ENCODE measurements at places on chromosomes 3 and 15. TPM values are rescaled to one million over a fixed set of nuclear protein-coding genes. Genes with fewer than 3 reads are reported as not detected.

- no peak overlapping the region for H3K27ac ChIP-seq
- no peaks in the 10 kb centered on the region for H3K4me1 ChIP-seq
- H3K27me3 ChIP-seq, result no peaks in the 10 kb centered on the region
- DNase-seq, result no peak
- H3K4me3 ChIP-seq, result no peak overlapping the region
- no peaks in the 10 kb centered on the region for H3K36me3 ChIP-seq
These were observed 36.9 kb downstream of the ITPR1 start for GRCh38 chr3:4529876-4530588.

GRCh38 chr3:153315781-153316180 lies 153.8 kb downstream of the RAP2B start:
- peak; percentile 90 for DNase-seq
- H3K36me3 ChIP-seq, result no peaks in the 10 kb centered on the region
- peaks cover 20% of the 10 kb centered on the region for H3K4me1 ChIP-seq
- no peak overlapping the region for H3K4me3 ChIP-seq
- peak overlapping the region; percentile 63 for H3K27ac ChIP-seq
- no peaks in the 10 kb centered on the region for H3K27me3 ChIP-seq

DNA sequence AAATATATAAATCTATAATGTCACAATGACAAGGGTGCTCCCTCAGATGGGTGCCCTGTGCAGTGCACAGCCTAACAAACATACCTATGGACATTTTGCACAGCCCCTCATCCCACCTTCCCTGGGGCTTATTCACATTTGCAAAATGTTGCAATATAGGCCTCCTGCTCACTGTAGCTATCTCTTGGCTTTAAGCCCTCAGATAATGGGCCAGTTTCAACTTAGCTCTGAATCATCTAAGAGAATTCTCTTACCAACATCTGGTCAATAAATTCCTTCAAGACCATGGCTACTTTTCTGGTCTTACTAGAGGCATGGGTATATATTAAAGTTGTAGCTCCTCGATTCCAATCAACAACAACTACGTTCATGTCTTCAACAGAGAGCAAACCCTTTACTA lies 17.9 kb downstream of the LIPH start:
- H3K27ac ChIP-seq, result no peak overlapping the region
- DNase-seq, result peak; percentile 59
- H3K27me3 ChIP-seq, result no peaks in the 10 kb centered on the region
- H3K4me1 ChIP-seq, result peaks cover 9% of the 10 kb centered on the region

GRCh38 chr3:197229836-197230235 lies 68.6 kb downstream of the DLG1 start:
- no peaks in the 10 kb centered on the region for H3K36me3 ChIP-seq
- DNase-seq, result no peak
- no peak overlapping the region for H3K4me3 ChIP-seq
- H3K27ac ChIP-seq, result no peak overlapping the region
- H3K4me1 ChIP-seq, result peaks cover 5% of the 10 kb centered on the region

DNA sequence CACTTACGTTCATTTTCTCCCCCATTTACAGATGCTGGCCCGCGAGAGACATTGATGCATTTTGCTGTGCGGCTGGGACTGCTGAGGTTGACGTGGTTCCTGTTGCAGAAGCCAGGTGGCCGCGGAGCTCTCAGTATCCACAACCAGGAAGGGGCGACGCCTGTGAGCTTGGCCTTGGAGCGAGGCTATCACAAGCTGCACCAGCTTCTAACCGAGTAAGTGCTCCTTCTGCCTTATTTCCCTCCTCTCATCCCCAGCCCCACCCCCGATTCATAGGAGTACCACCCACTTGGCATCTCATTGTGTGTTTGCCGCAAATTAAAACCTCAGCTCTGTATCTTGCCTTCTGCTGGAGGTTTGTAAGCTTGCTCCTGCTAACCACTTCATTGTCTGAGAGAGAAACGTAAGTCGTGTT lies 163.3 kb downstream of the AKAP13 start:
- no peak overlapping the region for H3K4me3 ChIP-seq
- H3K4me1 ChIP-seq, result no peaks in the 10 kb centered on the region

GRCh38 chr3:196502775-196503195 lies 783 bp downstream of the RNF168 start:
- H3K27ac ChIP-seq, result peak overlapping the region; percentile 83
- no peaks in the 10 kb centered on the region for H3K27me3 ChIP-seq
- no peaks in the 10 kb centered on the region for H3K36me3 ChIP-seq
- peak; percentile 93 for DNase-seq
- H3K4me3 ChIP-seq, result peak overlapping the region; percentile 80

- H3K27ac ChIP-seq, result peak overlapping the region; percentile 98
- H3K27me3 ChIP-seq, result no peaks in the 10 kb centered on the region
- H3K4me3 ChIP-seq, result peak overlapping the region; percentile 29
- H3K36me3 ChIP-seq, result peaks cover 5% of the 10 kb centered on the region
- peak; percentile 84 for DNase-seq
These were observed 80.2 kb downstream of the LPP start for GRCh38 chr3:188234132-188234531.

DNA sequence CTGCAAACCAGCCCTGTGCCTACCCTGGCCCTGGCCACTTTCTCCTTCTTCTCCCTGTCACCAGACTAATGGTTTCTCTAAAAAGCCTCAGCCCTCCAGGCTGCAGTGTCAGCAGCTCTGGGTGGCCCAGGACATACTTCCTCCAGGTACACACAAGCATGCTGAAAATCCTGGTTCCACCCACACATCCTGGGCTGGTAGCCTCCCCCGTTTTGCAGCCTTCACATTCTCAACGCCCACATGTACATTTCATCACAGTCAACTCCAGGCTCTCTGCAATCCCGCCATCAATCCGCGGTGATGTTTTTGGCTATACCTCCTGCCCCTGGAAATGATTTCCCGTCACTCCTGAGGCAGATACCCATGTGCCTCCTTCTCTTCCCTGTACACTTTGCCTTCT lies 59.4 kb downstream of the MAGEF1 start:
- DNase-seq, result no peak
- no peaks in the 10 kb centered on the region for H3K36me3 ChIP-seq
- H3K4me3 ChIP-seq, result no peak overlapping the region
- H3K4me1 ChIP-seq, result peaks cover 2% of the 10 kb centered on the region
- no peaks in the 10 kb centered on the region for H3K27me3 ChIP-seq

DNA sequence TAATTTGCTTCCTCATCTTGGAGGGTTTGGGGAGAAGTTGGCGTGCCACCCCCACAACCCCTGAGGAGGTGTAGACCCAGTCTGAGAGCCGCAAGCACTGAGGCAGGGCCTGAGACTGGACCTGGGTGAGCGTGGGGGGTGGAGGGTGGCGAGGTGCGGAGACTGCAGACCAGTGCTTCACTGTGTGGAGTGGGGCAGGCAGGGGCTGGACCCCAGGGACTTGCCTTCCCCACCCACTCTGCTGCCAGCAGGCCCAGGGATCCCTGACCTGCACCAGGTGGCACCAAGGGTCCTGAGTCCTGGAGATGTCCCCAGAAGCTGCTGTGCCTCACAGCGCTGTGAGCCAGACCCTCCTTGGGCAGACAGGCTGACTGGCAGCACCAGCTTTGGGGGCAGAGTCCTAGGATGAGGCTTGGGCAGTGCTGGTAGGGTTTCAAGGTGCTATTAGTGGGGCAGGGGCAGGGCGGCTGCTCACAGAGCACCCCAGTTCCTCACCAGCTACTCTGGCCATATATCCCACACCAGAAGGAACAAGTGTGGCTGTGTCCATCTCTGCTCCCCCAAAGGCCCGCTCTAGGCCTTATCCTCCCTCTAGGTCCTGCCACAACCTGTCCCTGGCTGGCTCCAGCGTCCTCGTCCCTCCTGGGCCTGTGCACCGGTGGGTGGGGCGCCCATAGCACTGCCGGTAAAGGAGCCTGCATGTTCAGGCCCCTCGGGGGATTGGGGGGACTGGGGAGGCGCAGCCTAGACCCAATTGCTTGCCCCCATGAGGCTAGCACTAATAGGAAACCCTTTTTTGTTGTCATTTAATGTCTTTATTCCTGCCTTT lies 11.8 kb downstream of the ZBTB47 start:
- no peak overlapping the region for H3K4me3 ChIP-seq
- peaks cover 8% of the 10 kb centered on the region for H3K36me3 ChIP-seq
- no peaks in the 10 kb centered on the region for H3K27me3 ChIP-seq
- no peak overlapping the region for H3K27ac ChIP-seq
- peak; percentile 68 for DNase-seq
- peaks cover 1% of the 10 kb centered on the region for H3K4me1 ChIP-seq

DNA sequence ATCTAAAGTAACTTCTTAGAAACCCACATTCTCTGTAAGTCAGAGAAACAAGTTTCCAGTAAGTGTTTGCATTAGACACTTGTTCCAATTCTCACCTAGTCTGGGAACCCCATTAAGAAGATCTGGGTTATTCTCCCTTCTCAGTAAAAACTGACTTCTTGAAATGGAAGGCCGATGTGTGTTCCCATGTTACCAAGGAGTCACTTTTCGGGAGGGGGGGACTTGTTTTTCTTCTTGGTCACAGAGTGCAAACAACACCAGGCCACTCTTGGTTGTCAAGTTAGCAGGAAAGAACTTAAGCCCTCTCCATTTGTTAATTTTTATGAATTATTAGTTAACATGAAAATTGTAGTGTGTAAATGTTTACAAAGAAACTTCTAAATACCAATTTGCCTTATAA lies 55.6 kb downstream of the ITPR1 start:
- H3K27ac ChIP-seq, result no peak overlapping the region
- no peak overlapping the region for H3K4me3 ChIP-seq
- no peaks in the 10 kb centered on the region for H3K27me3 ChIP-seq
- no peaks in the 10 kb centered on the region for H3K36me3 ChIP-seq

- no peak overlapping the region for H3K4me3 ChIP-seq
- no peak overlapping the region for H3K27ac ChIP-seq
- H3K27me3 ChIP-seq, result peaks cover 82% of the 10 kb centered on the region
- DNase-seq, result peak; percentile 66
These were observed 14.8 kb downstream of the ZIC1 start for GRCh38 chr3:147423798-147424580.

- H3K4me1 ChIP-seq, result peaks cover 34% of the 10 kb centered on the region
- H3K36me3 ChIP-seq, result no peaks in the 10 kb centered on the region
- no peaks in the 10 kb centered on the region for H3K27me3 ChIP-seq
- peak overlapping the region; percentile 7 for H3K27ac ChIP-seq
- no peak overlapping the region for H3K4me3 ChIP-seq
- peak; percentile 76 for DNase-seq
These were observed 76.6 kb upstream of the DLG1 start for GRCh38 chr3:197375001-197375441.

DNA sequence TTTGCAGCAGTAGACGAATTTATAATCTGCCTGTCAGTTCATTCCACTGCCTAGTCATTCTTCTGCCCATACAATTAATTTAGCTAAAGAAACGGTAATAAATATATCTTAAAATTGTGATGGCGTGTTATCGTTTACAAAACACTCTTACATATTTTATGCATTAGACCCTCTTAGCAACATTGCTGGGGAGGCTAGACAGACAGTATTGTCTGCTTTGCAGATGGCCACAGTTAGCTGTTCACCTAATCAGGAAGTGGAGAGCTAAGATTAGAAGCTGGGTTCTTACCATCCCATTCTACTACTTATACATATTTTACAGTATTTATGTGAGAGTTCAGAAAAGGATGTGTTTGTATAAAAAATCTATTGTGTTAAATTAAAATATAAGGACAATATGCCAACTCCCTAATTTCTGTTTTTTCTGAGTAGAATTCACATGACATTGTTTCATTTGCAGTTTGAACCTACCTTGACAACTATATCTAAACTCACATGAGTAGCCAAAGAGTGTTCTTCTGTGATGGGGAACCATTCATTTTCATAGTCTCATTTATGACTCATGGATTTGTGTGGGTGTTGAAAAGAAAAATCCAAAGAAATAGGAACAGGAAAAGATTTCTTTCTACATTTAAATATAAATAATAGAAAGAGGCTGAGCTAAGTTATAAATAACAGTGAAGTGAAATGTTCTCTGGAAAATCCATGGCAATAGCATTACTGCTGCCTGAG lies 41.7 kb upstream of the C3orf80 start:
- H3K27ac ChIP-seq, result peak overlapping the region; percentile 86
- H3K27me3 ChIP-seq, result no peaks in the 10 kb centered on the region
- H3K36me3 ChIP-seq, result no peaks in the 10 kb centered on the region

DNA sequence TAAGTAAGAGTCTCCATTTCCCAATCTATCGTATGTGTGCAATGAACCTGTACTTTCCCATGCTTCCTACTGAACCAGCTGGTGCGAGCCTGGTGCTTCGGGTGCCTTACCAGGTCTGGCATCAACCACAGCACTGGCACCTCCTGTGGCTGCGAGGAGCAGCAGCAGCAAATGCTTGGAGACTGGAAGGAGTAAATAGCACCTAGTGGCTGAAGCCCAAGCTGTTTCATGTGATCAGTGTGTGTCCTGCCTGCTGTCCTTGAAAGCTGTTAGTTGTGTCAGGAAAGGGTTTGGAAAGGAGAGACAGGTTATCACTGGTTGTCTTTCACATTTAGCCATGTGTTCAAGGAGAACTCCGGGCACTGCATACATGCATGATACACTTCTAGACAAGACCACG lies 31.8 kb downstream of the PCOLCE2 start:
- H3K27ac ChIP-seq, result no peak overlapping the region
- no peak for DNase-seq
- no peak overlapping the region for H3K4me3 ChIP-seq
- no peaks in the 10 kb centered on the region for H3K27me3 ChIP-seq
- H3K36me3 ChIP-seq, result no peaks in the 10 kb centered on the region

GRCh38 chr15:80090879-80091503 lies 31.5 kb downstream of the ZFAND6 start:
- no peaks in the 10 kb centered on the region for H3K4me1 ChIP-seq
- H3K27me3 ChIP-seq, result no peaks in the 10 kb centered on the region
- no peaks in the 10 kb centered on the region for H3K36me3 ChIP-seq
- H3K27ac ChIP-seq, result no peak overlapping the region
- no peak for DNase-seq
- no peak overlapping the region for H3K4me3 ChIP-seq

- peak overlapping the region; percentile 94 for H3K27ac ChIP-seq
- H3K36me3 ChIP-seq, result no peaks in the 10 kb centered on the region
These were observed 34.9 kb upstream of the TIMP4 start for GRCh38 chr3:12193485-12194165.

DNA sequence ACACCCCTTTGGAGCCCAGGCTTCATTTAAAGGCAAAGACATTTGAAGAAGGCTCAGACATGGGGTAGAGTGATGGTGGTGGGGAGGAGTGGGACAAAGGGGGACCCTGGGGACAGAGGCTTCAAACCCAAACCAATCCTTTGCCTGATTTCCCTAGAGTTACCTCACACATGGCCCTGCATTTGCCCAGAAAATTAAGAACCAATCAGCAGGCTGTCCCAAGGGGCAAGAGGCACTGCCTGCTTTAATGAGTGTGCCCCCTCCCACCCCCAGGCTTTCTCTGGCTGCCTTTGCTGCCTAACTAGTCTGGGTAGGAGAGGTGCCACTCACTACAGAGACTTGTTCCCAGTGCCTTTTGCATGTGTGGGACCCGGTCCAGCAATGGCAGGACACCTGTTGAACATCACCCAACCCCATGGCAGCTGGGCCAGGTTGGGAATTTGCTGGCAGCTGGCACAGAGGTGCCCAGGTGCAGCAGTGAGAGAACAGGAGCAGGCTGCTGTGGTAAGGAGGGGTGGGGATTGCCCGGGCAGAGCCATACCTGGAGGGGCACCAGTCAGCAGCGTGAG lies 38.4 kb downstream of the CCDC33 start:
- H3K27me3 ChIP-seq, result peaks cover 50% of the 10 kb centered on the region
- H3K27ac ChIP-seq, result no peak overlapping the region
- peak; percentile 70 for DNase-seq
- no peak overlapping the region for H3K4me3 ChIP-seq
- H3K36me3 ChIP-seq, result no peaks in the 10 kb centered on the region

GRCh38 chr3:73473181-73473897 lies 151.4 kb downstream of the PDZRN3 start:
- no peaks in the 10 kb centered on the region for H3K36me3 ChIP-seq
- no peak overlapping the region for H3K4me3 ChIP-seq
- no peaks in the 10 kb centered on the region for H3K27me3 ChIP-seq
- no peaks in the 10 kb centered on the region for H3K4me1 ChIP-seq
- H3K27ac ChIP-seq, result no peak overlapping the region

Gene DLL4
- total RNA-seq, result not detected

Gene EIF1B
- 19.2 TPM for total RNA-seq

Gene CCDC191
- total RNA-seq, result 4.0 TPM

Gene SYNPR
- not detected for total RNA-seq

Gene LINS1
- 16.8 TPM for total RNA-seq

Gene SLC9C1
- total RNA-seq, result not detected

Gene TRAT1
- total RNA-seq, result not detected
